ENCODE measurements at places on chromosomes 5 and 9.

GRCh38 chr5:112329419-112330090 lies 89.5 kb downstream of the EPB41L4A start:
- DNase-seq = peak; percentile 17

GRCh38 chr5:116395226-116395625 lies 179.4 kb downstream of the SEMA6A start:
- DNase-seq = no peak

DNA sequence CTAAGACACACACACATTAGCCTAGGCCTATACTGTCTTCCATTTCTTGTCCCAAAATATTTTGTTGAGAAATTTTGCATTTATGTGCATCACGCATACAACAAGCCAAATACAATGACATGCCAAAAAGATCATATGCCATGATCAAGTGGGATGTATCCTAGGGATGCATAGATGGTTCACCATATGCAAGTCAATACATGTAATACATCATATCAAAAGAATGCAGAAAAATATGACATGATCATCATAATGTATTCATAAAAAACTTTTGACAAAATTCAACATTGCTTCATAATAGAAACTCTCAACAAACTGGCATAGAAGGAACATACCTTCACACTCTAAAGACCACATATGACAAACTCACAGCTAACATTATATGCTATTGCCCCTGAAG lies 5.8 kb upstream of the FAM81B start:
- no peak for DNase-seq

DNA sequence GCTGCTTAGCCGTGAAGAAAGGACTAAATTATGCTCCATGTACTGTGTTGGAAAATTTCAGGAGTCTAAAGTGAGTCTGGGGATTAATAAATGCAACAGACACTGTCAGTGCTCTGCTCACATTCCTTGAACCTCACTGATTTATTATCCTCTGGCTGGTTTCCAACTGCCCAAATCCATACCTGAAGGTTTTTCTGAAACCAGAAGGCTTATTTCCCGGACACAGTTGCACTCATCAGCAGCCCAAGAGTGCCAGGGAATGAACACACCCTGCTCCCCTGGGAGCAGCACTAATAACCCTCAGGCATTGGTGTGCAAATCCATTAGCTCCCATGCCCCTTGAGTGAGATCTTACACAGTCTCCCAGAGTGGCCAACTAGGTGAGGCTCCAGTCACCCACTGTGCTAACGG lies 38.7 kb downstream of the F2R start:
- no peak for DNase-seq

DNA sequence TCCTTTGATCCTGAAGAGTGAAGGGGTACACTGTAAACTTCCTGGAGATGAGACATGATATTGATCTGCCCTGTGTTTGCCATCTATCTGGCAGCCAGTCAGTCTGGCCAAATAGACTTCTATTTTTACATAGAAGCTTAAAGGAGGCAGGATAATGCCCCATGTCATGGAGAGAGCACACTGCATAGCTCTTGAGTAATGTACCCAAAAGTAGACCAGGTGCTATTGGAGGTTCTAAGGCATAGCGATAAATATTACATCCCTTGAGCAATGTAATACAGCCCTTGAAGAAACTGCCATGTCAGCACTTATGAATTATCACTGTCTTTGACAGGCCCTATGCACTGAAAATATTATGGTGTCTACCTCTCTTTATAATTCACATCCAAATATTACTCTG lies 131.8 kb downstream of the GHR start:
- DNase-seq = no peak

DNA sequence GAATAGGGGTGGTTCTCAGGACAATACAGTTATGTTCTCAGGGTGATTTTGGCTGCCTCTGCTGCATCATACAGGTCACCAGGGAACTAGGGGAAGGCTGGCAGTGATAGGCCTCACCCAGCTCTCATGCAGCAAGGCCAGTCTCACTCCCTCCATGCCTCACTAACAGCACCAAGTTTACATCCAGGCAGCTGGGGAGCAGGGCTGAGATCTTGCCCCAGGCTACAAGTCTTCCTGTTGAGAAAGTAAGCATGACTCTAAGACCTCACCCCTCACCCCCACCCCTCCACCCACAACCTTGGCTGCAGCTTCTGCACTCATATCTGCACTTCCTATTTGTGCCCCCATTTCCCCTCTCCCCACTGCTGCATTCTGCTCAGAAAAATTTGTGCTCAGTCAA lies 481.2 kb downstream of the ACTL7B start:
- no peak for DNase-seq

DNA sequence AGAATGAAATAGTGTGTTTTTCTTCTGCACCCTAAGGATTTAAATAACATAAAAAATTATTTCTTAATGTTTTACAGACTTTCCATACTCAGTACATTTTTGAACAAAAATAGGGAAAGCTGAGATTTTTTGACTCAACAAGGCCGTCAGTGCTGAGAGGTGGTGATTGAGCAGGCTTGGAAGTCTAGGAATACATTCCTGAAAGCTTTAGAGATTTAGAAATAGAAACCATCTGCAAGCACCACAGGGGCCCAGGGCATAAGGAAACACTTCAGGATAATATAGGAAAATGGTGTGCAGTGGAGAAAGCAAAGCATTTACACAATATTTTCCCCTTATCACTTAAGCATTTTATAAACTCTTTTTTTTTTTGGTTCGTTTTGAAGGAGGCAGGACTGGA lies 5.2 kb downstream of the BASP1 start:
- no peak for DNase-seq

DNA sequence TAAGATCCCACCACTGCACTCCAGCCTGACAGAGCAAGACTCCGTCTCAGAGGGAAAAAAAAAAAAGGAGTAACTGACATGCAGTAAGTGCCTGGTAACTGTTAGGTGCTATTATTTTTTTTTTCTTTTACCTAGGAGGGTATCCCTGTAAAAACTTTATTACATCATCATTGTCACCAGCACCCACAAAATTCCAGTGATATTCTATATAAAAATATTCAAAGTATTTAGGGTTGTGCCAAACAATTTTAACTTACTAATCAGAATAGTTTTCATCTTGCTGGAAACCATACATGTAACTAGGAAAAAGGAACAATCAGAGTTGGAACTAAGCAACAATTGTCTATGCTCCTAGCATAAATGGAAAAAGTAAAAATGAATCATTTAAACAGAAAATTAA lies 112.4 kb downstream of the SSBP2 start:
- DNase-seq = no peak

- no peak for DNase-seq
Measured at GRCh38 chr5:16606628-16607027, 10.2 kb downstream of the RETREG1 start.

DNA sequence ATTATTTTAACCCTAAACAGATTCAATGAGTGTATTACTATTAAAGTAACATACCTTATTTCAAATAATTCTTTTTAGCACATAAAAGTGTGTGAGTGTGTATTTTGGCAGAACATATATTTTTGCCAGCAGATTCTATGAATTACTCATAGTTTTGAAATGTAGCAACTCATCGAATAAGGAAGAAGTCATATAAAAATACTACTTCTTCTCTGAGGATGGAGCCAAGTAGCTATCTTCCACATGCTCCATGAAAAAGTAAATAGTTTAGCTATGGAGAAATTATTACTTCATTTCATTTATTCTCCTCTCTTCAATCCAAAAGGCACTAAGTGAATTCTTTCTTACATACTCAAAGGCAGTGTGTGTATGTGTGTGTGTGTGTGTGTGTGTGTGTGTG lies 1090.4 kb upstream of the CDH6 start:
- DNase-seq = no peak

DNA sequence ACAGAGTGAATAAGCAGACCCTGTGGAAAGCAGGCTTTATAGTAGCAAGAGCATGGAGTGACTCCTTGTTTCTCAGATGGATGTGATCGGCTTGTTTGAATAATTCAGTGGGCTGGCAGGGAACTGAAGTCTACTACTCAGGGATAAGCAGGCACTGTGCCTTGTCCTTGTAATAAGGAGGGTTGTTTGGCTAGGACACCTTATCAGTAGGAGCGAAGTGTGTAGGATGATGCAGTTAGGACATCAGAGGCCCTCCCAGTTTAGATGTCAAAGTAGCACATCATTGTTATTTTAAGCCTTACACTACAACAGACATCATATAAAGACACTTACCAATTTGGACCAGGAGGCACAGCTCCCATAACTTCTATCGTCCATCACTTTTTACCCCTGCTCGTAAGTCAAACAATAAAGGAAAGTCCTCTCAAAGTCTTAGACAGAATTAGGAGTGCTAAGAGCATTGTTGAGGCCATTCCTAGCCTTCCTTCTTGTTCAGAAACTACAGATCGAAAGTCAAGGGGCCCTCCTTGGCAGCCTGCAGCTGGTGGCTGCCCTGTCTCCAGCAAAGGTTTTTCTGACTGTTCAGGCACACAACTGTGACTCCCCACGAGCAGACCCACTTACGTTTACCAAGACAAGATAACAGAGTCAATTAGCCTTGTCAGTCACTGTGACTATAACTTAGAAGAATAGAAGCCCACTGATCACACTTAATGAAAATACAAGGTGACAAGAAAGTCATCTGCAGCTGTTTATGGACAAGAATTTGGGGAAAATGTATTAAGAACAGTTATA lies 218.6 kb downstream of the SNX18 start:
- DNase-seq = no peak

- peak; percentile 10 for DNase-seq
Measured at GRCh38 chr5:73446631-73447529, 1.7 kb downstream of the FOXD1 start.

- DNase-seq = no peak
Measured at GRCh38 chr5:31641575-31641974, 2.6 kb downstream of the PDZD2 start.

DNA sequence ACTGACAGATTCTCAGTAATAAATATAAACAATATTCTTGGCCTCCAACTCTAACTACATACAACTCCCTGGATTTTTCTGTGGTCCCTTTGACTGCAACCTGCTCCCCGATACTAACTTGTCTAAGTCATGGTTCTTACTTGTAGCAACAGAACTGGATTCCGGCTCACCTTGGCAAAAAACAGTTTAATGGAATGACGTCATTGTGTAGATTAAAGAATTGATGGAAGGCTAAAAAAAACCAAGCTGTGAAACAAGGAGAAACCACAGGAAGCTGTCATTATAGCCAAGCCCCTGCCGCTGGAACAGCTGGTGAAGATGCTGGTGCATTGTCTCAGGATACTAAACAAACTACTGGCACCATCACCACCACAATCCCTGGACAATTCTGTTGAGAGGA lies 11.4 kb upstream of the ADAMTS19 start:
- no peak for DNase-seq

DNA sequence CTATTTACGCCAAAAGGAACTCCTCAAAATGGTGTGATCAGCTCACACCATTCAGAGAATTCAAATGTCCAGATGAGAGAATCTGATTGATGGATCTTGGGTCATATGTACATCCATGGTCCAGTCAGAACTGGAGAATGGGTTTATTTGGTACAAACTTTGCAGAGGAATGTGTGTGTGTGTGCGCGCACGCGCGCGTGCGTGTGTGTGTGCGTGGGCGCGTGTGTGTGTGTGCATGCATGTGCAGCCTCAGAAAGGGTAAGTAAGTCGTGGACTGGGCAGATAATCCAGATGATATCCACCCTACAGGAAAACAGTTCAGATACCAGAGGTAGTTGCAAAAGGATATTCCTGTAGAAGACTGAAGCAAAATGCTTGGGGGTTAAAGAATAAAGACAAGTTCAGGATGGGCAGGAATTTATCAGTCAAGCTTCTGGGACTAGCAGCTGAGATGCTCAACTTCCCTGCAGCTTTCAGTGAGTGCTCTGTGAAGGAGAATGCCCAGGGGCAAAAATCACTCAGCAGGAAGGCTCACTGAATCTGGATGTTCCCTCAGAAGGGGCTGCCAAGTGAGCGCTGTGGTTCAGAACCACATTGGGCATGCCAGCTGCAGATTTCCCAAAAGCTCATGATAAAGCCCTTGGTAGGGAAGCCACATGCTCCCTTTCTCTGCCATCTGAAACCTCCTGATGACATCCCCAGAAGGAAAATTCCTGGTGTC lies 440.5 kb upstream of the SGCD start:
- DNase-seq = no peak

- DNase-seq = no peak
Measured at GRCh38 chr9:123645762-123646161, 284.2 kb downstream of the DENND1A start.

Measured in activated CD4-positive, alpha-beta T cell treated with anti-CD3 and anti-CD28 coated beads, Interleukin-10, Interleukin-2, amounts not matched to agents 100 ng/mL and 50 ng/mL, durations not matched to agents 16 hours and 8 hours (primary cell).